ENCODE measurements at places on chromosomes 7 and 10.

DNA sequence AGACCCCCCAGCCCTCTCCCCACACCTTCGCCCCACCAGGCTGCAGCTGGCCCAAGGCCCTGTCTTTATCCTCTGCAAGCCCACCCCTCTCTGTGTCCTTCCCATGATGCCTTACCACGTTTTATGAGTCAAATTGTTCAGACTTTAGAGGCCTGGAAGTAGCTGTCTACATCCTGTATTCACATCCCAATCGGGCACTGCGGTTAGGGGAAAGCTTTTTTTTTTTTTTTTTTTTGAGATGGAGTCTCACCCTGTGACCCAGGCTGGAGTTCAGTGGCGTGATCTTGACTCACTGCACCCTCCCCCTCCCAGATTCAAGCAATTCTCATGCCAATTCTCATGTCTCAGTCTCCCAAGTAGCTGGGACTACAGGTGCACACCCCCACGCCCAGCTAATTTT is 121.5 kb upstream of the SH2B2 start:
- DNase-seq, result peak; percentile 4

- DNase-seq, result no peak
These were observed 351.9 kb downstream of the DNAJB6 start for GRCh38 chr7:157688533-157689268.

GRCh38 chr7:30451539-30452279 is 26.9 kb downstream of the NOD1 start:
- no peak for DNase-seq

GRCh38 chr7:98674461-98674860 is 57.4 kb downstream of the NPTX2 start:
- DNase-seq, result no peak

GRCh38 chr7:44637788-44638594 is 31.6 kb downstream of the OGDH start:
- peak; percentile 92 for DNase-seq

- no peak for DNase-seq
These were observed 204.3 kb downstream of the ARHGAP12 start for GRCh38 chr10:31724296-31724695.

- DNase-seq, result no peak
These were observed 100.1 kb downstream of the KLF6 start for GRCh38 chr10:3684891-3685290.

DNA sequence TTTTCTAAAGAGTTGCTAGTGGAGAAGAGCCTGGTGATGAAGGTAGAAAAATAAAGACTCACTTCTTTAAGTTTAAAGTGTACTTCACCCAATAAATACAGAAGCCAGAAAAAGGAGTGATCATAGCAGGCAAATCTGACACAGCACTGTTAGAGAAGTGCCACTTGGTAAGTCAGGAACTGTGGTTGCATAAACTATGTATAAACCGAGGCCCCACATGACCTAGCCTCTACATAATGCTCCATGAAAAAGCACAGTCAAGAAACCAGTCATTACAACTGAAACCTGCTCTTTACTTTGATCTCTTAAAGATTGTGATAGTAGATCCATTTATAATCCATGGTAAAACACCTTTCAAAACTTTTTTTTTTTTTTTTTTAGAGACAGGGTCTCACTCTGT is 172.1 kb upstream of the PHYHIPL start:
- no peak for DNase-seq

GRCh38 chr7:95594185-95594584 is 2.1 kb downstream of the PDK4 start:
- DNase-seq, result no peak

DNA sequence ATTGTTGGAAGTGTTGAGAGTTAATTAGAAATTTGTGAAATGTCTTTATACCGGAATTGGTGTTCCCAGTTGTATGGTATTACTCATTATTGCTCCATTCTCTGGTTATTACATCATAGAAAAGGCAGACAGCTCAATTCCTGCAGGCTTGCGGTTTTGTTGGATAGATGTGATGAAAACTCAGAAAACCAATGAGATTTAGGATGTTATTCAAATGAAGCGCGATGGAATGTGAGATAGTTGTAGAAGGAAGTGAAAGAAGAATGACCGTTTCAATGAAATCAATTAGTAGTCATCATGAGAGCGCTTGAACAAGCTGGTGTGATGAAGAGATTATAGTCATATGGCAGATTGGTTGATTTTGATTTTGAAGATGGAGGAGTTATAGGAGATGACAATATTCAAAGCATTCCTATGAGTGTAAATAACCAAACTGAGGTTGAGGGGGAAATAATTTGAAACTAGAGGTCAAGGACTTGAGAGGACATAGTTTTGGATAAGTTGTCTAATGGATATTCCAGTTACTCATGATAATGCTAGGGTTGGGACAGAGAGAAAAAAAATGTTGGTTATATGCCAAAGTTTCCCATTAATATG is 991.5 kb downstream of the NRG3 start:
- DNase-seq, result no peak

DNA sequence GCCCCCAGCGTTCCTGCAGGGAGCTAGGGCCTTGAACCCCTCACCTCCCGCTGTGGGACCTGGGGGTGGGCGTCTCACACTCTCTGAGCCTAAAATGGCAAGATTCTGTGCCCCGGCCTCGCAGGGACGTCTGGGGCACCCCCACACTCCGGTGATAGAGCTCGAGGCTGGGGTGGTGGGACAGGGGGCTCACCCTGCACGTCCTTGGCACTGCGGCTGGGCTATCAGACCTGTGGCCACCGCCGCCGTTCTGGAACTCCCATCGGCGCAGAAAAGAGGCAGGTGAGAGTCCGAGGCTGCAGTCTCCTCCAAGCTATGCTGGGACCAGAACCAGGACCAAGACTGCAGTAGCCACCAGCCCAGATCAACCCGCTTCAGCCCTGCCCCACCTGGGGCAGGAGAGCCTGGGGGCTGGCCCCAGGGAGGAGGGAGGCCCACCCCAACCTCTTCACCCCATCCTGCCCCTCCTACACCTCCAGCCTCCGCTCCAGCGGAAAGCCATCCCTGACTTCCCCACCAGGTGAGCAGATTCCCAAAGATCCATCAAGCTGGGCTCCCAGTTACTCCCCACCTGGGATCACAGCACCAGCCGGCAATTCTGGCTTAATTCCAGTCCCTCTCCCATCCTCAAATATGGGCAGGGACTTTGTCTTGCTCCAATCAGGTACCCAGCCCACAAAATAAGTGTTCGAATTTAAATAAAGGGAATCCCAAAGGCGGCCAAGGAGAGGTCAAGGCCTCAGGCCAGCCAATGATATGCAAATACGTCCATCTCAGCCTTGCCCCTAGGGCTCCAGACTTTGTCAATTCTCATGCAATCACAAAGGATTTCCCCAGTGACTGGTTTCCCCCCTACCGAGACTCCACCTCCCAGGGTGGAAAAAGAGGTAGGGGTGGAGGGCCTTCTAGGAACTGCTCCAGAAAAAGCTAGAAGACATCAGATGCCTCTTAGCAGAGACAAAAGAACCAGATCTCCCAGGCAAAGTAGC is 16.4 kb downstream of the TNRC18 start:
- DNase-seq, result peak; percentile 66

GRCh38 chr10:64209561-64209960 is 688.4 kb downstream of the REEP3 start:
- DNase-seq, result no peak

DNA sequence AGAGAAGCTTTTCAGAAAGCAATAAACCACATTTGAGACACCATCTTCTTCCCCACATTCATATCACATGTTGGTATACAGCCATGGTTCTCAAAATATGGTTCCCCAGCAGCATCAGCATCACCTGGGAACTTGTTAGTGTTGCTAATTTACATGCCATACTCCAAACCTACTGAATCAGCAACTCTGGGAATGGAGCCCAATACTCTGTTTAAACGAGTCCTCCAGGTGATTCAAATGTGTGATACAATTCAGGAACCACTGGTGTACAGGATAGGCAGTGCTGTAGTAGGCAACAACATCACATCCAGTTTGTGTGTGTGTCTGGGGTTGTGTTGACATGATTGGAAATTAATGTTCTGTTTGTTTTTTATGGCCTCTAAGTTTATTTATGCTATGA is 47.7 kb downstream of the ZNF277 start:
- no peak for DNase-seq

- DNase-seq, result peak; percentile 81
These were observed 179.2 kb upstream of the MBL2 start for GRCh38 chr10:52951824-52952223.

DNA sequence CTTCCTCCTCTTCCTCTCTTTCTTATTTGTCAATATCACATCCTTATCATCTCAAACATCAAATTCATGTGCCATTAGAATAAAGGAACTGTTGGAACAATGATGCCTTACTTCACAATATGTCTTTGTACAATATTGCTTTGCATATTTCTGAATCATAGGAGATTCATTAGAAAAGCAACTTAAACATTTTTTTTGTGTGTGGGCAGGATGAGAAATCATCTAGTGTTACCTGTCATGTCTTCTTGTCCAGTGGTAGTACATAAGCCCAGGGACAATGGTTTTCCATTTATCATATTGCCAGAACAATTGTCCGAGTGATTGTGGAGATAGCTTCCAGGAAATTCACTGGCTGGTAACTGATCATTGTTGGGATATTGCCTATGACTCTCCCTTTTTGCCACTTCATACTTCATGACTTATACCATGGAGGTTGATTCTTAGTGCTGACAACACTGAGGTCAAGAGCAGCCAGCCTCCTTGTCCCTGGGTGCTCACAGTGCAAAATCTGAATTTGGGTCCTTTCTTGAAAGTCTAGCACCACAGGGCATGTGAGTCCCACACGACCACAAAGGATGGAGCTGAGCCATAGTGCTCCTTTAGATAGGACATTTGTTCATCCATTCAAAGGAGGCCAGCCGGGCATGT is 215.0 kb downstream of the MDFIC start:
- no peak for DNase-seq

DNA sequence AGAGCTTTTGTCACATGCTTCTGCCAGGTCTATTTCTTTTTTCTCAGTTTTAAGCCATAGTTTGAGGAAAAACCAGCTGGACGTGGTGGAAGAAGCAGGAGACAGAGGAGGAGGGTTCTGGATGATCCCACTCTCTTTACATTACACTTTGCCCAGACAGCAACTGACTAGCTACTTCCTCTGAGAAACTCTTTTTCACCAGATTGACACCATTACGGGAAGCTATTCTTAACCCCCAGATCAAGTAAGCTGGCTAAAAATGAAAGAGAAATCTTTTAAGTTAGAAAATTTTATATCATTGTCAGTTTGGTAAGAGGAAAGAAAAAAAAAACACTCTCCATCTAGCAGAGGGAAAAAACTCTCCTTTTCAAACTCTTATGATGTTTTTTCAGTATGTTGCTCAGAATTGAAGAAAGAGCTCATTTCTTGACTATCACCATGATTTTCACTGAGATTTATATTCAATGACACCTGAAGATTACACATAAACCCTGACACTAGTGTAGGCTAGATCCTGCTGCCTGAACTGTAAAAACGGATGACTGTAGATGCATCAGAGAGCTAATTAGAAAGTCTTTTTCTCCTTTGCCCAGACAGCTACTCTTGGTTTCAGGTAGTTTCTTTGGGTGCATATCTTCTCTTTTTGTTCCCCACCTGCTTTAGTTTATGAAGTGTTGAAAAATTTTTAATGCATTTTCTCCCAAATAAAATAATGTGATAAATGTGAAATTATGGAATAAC is 203.1 kb downstream of the TFEC start:
- DNase-seq, result no peak

GRCh38 chr7:98879979-98880315 is 1.6 kb downstream of the TRRAP start:
- no peak for DNase-seq

DNA sequence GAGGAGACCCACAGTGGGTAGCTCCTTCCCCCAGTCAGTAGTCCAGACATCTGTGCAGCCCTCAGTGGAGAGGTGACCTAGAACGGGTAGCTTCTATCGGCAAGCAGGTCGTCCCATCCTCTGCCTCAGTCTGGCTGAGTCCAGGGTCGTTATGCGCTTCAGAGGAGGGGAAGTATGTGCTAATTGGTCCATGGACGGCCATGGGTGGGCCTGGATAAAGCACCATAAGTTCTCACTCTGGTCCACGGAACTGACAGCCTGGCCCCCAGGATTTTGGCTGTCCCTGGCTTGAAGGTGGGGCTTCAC is 78.6 kb downstream of the HDAC9 start:
- DNase-seq, result no peak

GRCh38 chr7:30479202-30480120 is 877 bp upstream of the NOD1 start:
- peak; percentile 62 for DNase-seq

GRCh38 chr10:73649876-73650536 is 5.8 kb downstream of the SYNPO2L start:
- no peak for DNase-seq

GRCh38 chr10:122178655-122179054 is 92.4 kb upstream of the BTBD16 start:
- DNase-seq, result no peak

GRCh38 chr10:76209135-76209534 is 777.7 kb downstream of the LRMDA start:
- DNase-seq, result no peak

- no peak for DNase-seq
These were observed 46.7 kb downstream of the BMPR1A start for GRCh38 chr10:86803156-86803555.

- no peak for DNase-seq
These were observed 159.6 kb downstream of the SKAP2 start for GRCh38 chr7:26704786-26705185.

DNA sequence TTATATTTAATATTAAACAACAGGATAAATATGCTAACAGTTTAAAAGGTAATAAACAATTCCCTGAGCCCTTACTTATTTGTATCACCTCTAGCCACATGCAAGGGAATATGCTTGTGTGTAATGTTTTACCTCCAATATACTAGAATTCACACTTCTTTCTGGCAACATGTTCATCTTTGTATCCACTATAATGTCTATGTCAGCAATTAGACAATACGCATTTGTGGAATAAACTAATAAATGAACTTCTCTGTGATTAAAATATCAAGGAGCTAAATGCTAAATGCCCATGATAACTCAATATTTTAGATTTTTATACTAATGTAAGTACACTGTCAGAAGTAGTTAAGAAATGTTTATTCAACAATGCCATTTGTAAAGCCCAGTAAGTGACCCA is 350.5 kb downstream of the DGKB start:
- no peak for DNase-seq

DNA sequence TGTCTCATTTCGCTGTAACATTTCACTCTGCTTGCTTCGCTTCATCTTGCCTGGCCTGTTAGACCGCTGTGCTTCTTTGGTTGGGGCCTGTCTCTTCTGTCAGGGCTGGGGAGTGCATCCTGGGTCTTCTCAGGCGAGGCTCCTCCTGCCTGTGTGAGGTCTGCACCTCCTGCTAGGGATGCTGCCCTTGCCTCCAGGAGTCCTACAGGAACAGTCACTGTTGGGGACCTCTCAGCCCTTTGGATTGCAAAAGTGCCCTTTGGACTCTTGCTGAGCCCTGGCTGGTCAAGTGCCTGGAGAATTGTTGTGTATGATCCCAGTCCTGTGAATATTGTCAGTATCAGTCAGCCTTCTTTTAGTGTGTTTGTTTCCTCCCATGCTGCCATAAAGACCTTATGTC is 84.1 kb downstream of the MDFIC start:
- no peak for DNase-seq

GRCh38 chr10:129694691-129695243 is 227.7 kb downstream of the MGMT start:
- no peak for DNase-seq

Measured in suppressor macrophage treated with lipopolysaccharide for 1 hour (primary cell).